ENCODE measurements at places on chromosomes 6 and 20. TPM values are rescaled to one million over a fixed set of nuclear protein-coding genes. Genes with fewer than 3 reads are reported as not detected.

Gene KCNQ2
- total RNA-seq = not detected

Gene UBD
- 172 TPM for total RNA-seq

GRCh38 chr20:47785311-47785853 is at the start of gene SULF2:
TSS of gene SULF2 (minus strand) at chr20:47785481. CDS start at chr20:47757363, 28,118 bp downstream.
- no peak for DNase-seq

Gene RFX6
- not detected for total RNA-seq

GRCh38 chr6:37174515-37175331 is 4.8 kb downstream of the PIM1 start:
- DNase-seq = no peak

Gene OR12D3
- not detected for total RNA-seq

- DNase-seq = no peak
These were observed 603.9 kb upstream of the SLC35B3 start for GRCh38 chr6:9039258-9039657.

GRCh38 chr6:169249057-169249456 is 4.6 kb downstream of the THBS2 start:
- no peak for DNase-seq

GRCh38 chr6:46876126-46876525 is 45.6 kb downstream of the ADGRF5 start:
- DNase-seq = no peak

GRCh38 chr6:158467923-158468322 is 92.0 kb upstream of the TMEM181 start:
- no peak for DNase-seq

Gene TMEM217
- total RNA-seq = 1.6 TPM

GRCh38 chr6:109311471-109311870 is 70.8 kb downstream of the CD164 start:
- DNase-seq = no peak

GRCh38 chr6:108363113-108363512 is 68.3 kb downstream of the AFG1L start:
- DNase-seq = peak; percentile 50

Gene PPIL6
- total RNA-seq = not detected

- DNase-seq = no peak
These were observed 126.3 kb downstream of the C6orf118 start for GRCh38 chr6:165183071-165183470.

Gene GRIK2
- not detected for total RNA-seq

DNA sequence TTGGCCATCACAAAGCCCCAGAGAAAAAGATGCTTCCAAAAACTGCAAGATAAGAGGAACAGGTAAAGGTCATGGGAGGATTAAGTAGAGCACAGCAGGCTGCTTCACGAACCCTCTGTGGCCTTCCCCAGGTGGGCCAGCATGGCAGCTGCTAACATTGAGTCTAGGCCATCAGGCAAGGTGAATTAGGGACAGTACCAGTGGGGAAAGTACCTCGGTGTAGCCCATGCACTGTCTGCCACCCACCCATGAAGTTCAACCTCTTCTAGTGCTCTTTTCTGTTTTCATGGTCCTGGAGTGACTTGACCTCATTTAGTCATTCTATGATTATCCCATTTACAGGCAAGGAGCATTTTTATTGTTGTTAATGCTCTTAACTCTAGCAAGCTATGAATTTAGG is 108.6 kb upstream of the DUSP22 start:
- DNase-seq = no peak

DNA sequence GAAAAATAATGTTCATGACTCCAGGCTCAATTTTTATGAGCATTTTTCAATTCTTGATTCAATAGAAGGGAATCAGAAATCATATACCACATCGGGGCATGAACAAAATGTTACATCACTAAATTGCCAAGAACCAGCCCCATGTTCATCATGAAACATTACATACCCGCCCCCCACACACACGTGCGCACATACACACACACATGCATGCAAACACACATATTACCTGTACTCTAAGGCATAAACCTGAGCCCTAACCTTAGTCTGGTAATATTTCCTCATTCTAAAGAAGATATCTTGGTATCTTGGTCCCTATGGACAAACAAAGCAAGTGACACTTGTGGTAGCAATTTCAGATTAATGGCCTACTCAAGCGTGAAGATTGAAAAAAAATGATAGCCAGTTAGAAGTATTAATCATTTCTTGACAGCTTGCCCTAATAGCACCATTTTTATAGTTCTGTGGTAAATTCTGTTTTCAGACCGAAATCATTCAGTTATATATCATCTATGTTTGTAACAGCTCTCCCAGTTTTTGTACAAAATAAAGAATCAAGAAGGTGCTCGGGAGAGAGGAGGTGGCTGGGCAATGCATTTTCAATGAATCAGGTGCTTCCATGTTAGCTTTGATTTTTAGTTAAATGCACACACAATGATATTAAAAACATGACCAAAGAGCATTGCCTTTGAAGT is 95.4 kb upstream of the DOK5 start:
- DNase-seq = no peak

- no peak for DNase-seq
These were observed 8.9 kb downstream of the MANBAL start for GRCh38 chr20:37298190-37298939.

DNA sequence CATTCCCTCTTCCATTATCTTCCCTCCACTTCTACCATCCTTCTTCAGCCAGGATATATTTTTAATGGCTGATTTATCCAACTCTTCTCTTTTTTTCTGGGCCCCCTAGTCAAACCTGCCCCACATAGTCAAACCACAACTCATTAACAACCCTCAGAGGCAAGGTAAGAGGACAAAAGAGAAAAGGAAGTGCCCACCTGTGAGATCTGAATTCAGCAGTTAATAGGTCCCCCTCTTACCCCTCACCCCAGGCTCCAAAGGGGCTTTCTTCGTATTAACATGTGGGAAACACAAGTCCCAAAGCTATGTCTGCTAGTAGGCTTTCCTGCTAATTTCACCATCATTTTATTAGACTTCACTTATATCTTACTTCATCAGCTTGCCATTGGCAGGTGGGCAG is 44.1 kb upstream of the TSPYL1 start:
- DNase-seq = no peak

Gene SNAP25
- total RNA-seq = not detected

Gene OLIG3
- not detected for total RNA-seq

DNA sequence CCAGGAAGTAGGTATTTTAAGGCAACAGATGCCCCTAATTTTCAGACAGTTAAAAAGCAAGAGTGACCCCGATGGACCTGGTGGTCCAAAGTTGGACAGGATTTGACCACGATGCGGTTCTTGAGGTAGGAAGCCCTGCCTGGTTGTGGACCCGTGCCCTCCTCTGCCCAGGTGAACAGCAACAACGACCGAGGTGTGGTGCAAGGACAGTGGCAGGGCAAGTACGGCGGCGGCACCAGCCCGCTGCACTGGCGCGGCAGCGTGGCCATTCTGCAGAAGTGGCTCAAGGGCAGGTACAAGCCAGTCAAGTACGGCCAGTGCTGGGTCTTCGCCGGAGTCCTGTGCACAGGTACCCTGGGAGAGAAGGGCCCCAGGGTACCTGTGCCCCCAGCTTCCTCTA is 18.7 kb downstream of the TGM6 start:
- no peak for DNase-seq

GRCh38 chr20:51579137-51579536 is 36.6 kb upstream of the NFATC2 start:
- no peak for DNase-seq

DNA sequence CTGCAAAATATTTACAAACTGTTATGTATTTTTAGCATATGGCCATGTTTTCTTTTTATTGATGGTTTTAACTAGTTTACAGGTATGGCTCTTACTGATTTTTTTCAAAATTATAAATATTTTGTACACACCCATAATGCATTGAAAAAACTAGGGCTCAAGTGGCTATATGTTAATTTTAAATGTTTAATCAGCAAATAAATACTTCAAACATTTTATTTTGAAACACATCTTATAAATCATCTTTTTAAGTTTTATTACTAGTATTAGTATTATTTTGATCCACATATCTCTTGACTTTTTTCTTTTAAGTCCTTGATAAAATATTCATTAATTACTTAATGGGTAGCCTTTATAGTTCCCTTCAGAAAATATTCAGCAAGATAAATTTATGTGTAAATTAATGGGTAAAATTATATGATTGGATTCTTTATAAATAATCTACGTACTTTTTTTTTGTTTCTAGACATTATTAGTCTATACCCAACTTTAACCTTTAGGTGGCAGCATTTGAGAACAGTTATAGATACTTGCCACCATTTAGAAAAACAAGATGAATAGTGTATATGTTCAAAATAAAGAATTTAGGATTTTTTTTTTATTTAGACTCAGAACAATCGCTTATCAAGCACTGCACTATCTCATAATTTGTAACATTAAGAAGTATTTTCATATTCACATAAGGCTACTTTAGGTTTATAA is 241.9 kb downstream of the ADGRB3 start:
- DNase-seq = peak; percentile 3

GRCh38 chr6:106063448-106063850 is 22.7 kb upstream of the PRDM1 start:
- DNase-seq = no peak

Gene SLPI
- not detected for total RNA-seq

Gene SLC35F1
- not detected for total RNA-seq

Data from HepG2 (cell line).